ENCODE measurements at places on chromosomes 5 and 9.

GRCh38 chr9:82332774-82333152 lies 344.2 kb downstream of the SPATA31D1 start:
- no peak for DNase-seq

GRCh38 chr9:124623966-124624734 lies 117.0 kb upstream of the NR5A1 start:
- no peak for DNase-seq

DNA sequence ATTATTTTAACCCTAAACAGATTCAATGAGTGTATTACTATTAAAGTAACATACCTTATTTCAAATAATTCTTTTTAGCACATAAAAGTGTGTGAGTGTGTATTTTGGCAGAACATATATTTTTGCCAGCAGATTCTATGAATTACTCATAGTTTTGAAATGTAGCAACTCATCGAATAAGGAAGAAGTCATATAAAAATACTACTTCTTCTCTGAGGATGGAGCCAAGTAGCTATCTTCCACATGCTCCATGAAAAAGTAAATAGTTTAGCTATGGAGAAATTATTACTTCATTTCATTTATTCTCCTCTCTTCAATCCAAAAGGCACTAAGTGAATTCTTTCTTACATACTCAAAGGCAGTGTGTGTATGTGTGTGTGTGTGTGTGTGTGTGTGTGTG lies 1090.4 kb upstream of the CDH6 start:
- no peak for DNase-seq

- peak; percentile 36 for DNase-seq
Observed at GRCh38 chr5:153321478-153321877, 169.0 kb upstream of the GRIA1 start.

DNA sequence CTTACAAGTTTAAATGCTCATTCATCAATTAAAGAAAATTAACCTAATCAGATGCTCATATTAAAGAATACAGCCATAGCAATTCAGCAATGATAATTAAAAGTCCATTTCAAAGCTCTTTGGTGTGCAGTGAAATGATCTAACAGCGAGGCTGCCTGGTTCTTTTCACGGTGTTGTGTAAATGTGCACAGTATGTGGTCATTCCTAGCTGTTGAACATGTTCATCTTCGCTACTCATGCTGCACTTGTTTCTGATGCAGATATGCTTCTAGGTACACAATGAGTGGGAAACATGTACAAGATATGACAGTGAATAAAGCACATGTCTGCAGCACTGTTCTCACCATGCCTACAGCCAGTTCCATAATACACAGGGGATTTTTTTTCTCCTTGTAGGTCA lies 163.5 kb downstream of the NR2F1-AS1 start:
- DNase-seq: no peak

DNA sequence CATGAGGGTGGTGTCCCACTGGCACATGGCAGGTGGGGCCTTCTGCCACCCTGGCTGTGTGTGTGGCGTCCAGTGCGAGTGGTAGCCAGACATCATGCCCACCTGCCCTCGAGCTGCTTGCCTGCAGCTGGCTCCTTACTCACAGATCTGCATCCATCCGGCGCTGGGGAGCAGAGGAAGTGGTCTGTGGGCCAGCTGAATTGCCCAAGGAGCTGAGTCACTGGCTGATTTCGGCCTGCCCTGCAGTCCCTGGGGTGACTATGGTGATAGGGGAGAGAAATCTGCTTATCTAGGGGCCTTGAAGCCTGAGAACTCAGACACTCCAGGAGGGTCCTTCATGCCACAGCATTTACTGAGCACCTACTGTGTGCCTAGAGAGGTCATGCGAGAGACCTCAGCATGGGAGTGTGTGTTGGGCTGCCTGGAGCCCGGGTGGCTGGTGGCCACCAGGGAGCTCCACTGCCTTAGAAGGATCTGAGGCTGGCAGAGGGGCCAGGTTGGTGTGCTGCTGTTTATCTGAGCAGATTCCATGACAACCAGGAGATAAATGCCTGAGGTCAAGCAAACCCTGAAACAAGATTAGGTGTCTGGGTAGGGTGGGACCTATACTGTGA lies 57.1 kb downstream of the SLC22A5 start:
- peak; percentile 61 for DNase-seq

GRCh38 chr9:311841-312240 lies 97.2 kb downstream of the DOCK8 start:
- DNase-seq: no peak

DNA sequence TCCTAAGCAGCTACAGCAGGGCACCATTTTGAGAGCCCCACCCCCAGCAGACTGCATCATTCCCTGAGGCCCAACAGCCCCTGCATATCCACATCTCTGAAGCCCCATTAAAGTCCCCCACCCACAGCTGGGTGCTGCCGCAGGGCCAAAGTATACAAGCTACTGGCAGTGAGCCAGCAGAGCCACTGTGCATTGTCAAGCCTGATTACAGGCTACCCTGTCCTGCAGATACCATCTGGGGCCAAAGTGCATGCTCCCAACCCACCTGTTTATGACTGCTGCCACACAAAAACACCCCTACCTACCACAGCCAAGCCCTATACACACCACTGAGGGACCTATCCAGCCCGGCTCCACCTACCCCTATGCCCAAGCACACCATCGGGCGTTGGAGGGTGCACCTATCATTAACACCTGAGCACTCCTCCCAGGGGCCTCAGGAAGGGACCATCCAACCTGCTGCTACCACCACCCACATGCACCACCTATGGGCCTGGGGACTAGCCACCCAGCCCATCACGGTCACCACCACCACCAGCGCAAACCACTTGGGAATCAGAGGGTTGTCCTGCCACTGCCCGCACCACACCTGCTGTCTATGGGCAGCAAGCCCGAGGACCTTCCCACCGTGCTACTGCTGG lies 105.0 kb downstream of the PLPP1 start:
- peak; percentile 26 for DNase-seq

GRCh38 chr5:157080286-157080685 lies 21.4 kb upstream of the HAVCR1 start:
- DNase-seq: no peak

GRCh38 chr5:143437666-143438273 lies 34.3 kb upstream of the NR3C1 start:
- DNase-seq: no peak

DNA sequence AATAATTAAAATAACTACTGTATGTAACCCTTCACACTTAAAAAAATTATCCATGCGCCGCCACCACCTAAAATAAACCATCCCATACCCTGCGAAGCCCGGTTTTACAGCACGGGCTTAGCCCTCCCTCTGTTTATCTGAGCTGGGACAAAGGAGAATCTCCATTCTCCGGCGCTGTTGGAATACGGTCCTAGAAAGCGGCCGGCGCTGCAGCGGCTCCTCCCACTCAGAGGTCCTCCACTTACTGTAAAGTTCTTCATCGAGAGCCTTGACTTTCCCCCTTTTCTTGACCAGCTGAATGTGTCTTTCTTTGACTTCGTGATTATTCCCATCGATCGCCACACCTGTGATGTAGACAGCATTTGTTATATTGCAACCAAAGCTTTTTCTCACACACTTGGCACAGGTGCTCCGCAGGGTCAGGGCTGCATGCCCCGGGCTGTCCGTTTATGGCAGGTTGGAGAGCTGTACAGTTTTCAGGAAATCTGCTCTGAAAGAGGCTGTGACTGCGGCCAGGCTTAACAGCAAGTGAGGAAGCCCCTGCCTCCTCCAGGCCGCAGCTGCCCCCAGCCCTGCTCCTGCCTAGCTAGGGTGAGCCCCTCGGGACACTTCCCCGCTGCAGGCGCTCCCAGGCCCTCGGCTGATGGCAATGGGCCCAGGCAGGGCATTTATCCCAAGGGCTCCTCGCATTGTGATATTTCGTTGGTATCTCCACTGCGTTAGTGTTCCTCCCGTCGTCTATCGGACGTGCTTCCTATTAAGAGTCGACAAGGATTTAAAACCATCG lies 16.7 kb downstream of the GFPT2 start:
- peak; percentile 65 for DNase-seq

DNA sequence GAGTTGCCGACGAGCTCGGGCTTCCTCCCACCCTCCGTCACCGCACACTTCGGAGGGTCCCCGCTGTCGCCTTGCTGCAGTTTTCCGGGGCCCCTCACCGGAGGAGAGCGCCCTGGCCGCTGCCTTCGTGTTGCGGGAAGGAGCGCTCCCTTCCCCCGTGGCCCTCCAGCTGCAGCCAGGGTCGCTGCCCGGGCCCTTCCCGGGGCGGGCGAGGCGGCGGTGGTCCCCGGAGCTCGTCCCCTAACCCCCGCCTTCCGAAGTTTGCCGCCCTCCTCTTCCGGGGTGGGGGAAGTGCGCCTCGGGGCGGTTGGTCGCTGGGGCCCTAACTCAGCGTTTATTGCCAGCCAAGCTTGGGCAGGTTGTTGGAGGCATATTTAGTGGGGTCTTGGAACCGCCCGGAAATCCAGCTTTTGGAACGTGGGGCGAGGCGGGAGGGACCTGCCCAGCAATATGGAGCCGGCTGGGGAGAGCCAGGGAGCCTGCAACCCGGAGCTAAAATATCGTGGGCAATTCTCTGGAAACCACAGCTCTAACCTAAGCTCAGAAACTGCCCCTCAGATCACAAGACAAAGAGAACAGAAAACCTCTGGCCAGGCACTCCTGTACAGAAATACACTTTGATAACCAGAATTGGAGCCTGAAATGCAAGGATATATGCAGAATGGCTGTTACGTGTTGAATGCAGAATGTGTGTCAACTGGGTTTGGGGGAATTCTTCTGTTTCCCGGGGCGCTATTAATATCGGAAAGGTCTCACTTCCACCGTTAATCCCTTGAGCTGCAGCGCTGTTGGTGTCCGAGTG lies 890 bp downstream of the PIK3R1 start:
- DNase-seq: peak; percentile 61

DNA sequence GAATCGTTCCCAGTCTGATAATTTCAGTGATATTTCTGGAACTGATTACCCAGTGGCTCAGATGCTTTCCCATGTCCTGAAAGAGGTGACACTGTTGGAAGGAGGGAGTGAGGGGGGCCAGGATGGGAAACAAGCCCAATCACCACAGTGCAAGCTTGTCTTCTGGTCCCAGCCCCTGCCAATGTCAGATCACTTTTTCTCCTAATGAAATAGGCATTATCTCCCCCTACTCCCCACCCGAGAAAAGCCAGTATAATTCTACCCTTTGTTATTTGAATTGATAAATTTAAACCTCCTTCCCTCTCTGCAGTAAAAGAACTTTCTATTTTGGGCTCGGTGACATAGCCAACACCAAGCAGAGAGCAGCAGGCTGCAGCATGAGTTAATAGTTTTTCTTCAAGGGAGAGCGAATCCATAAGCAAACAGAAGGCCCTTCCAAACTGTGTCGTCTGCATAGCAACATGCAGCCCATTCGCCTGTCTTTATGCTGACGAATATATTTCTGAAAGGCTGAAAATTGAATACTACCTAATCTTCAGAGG lies 14.6 kb upstream of the PPP2CA start:
- DNase-seq: peak; percentile 46

DNA sequence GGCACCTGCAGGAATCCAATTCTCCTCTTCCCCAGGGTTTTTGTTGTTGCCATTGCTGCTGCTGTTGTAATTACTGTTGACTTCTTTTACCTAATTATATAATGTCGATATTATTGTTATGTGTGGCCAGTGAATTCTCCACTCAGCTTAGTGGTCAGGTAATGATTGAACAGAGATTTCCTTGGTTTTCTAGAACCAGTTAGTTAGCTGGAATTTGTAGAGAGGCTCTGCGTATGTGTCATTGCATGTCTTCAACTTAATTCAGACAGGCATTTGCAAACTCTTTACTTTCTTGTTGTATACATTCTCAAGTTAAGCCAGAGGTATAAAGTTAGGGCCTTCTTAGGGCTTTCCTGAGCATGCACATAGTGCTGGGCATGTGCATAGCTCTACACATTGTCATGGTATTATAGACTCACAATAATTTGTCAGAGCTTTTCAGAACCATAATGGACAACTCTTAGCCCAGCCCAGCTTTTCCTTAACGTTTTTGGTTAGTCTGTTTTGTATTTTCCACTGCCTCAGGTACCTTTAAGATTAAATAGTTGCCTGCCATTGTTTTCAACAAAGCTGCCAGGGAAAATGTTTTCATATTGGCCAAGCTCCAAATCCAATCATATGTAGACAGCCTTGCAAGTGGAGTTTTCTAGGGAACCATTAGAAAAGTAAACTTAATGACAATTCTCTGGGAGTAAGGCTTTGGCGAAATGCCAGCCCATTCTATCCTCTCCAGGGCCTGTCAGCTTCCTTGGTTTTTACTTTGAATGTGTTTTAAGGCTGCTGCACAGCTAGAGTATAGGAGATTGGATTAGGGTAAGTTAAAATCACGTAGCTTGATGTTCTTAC lies 68.1 kb downstream of the UBE2R2 start:
- DNase-seq: peak; percentile 47

DNA sequence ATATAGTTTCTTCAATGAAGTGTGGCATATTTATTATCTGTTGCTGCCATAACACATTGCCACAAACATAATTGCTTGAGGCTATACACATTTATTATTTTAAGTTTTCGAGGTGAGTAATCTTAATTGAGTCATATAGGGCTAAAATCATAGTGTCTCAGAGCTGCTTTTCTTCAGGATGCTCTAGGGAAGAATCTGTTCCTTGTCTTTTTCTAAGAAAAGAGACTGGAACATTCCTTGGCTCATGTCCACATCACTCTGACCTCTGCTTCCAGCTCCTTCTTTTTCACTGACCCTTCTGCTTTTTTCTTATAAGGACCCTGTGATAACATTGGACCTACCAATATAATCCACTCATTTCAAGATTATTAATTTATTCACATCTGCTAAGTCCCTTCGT lies 632.4 kb upstream of the TYRP1 start:
- no peak for DNase-seq

DNA sequence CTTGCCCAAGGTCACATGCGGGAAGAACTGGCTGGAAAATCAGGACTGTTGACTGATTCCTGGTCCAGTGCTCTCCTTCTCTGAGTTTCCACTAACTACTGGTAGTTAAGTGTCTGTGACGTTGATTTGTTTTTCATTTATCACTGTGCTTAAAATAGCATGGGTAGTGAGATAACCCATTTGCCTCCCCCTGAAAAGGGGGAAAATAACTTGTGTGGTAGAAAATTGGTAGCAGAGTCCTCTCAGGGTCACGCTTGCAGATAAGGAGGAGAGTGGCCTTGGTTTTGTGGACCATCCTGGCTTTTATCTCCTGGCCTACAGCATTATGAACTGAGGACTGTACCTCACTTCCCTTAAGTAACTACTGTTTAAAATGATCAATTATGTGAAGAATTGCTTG lies 10.9 kb downstream of the FUBP3 start:
- no peak for DNase-seq

DNA sequence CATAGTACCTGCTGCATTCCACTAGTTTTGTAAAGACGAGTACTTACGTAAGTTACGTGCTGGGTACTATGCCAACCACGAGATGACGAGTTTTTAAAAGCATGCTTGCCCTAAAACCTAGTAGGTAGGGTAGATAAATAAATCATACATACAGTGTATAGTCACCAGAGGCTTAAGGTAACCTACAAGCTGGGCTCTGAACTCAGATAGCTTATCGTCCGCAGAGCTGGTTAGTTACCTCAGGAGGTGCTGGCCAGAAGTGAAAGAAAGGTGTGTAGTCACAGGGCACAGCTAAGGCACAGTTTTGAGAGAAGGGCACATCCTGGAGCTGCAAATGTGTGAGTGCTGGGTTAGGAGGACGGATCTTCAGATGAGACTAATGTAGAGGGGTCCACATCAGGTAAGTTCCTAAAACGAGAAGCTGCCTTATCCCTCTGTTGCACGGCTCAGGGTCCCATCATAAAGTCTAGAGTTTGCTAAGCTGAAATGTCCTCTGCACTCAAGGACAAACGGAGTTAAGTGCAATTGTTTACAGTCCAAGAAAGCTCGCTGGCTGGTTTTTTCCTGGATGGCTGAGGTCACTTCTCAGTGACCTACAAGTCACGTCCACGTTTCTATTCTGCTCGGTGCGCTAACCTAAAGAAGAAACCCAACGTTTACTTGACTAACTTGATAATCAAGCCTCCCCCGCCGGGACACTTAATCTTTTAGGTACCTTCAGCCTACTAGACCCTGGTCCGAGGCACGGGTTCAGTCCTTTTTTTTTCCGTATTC lies 1.1 kb upstream of the SNX24 start:
- DNase-seq: peak; percentile 31
